CD14-positive monocyte (primary cell): ENCODE measurements at places on chromosomes 13 and 19. TPM values are rescaled to one million over a fixed set of nuclear protein-coding genes. Genes with fewer than 3 reads are reported as not detected.

DNA sequence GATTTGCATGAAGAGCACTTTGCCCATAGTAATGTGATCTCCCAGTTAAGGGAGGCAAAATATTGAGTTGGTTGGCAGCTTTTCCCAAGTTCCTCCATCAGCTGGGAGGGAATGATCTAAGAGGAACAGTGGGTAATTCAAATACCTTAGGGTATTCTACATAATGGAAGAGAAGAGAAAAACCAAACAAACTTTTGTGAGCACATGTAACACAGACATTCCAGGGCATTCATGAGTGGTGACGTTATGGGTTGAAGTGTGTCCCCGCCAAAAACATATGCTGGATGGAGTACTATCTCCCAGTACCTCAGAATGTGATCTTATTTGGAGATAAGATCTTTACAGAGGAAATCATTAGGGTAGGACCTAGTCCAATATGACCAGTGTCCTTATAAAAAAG lies 220.1 kb downstream of the FOXO1 start:
- no peaks in the 10 kb centered on the region for H3K27me3 ChIP-seq
- no peak for DNase-seq
- peaks cover 10% of the 10 kb centered on the region for H3K4me1 ChIP-seq
- H3K36me3 ChIP-seq: no peaks in the 10 kb centered on the region
- H3K4me3 ChIP-seq: no peak overlapping the region
- no peak overlapping the region for H3K27ac ChIP-seq

Gene WDR88
- not detected for polyA plus RNA-seq

GRCh38 chr19:51161867-51162496 lies 19.9 kb downstream of the SIGLEC7 start:
- no peak for DNase-seq
- peaks cover 12% of the 10 kb centered on the region for H3K4me1 ChIP-seq
- H3K4me3 ChIP-seq: no peak overlapping the region
- no peaks in the 10 kb centered on the region for H3K27me3 ChIP-seq

Gene EDDM13
- polyA plus RNA-seq: 0.61 TPM

Gene BCL2L12
- polyA plus RNA-seq: 5.7 TPM

Gene PRODH2
- polyA plus RNA-seq: not detected

DNA sequence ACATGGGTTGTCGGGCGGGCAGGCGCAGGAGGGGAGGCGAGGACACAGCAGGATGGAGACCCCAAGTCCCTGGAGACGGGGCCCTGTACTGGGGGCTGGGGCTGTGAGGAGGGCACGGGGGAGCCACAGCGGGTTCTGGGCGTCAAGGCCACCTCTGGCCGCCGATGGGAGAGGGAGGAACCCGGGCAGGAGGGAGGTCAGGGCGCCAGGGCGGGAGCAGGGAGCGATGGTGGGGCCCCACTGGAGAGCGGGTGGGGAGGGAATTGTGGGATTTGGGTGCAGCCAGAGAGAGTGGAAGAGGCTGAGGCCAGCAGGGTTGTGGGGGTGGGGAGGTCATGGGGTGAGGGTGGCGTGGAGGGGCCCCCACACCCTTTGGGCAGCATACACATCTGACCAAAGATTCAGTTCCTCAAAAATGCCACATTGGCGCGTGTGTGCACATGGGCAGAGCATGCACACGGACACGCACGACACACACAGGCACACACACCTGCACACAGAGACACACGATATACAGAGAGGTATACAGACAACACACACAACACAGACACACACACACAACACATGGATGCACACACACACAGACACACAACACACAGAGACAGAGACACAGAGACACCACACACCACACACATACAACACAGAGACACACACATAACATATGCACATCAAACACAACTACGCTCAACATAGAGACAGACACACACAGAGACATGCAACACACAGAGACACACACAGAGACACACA lies 54.9 kb downstream of the AP1M1 start:
- H3K27ac ChIP-seq: peak overlapping the region; percentile 67
- H3K4me1 ChIP-seq: peaks cover 47% of the 10 kb centered on the region
- no peaks in the 10 kb centered on the region for H3K36me3 ChIP-seq
- no peaks in the 10 kb centered on the region for H3K27me3 ChIP-seq

Gene C2CD4C
- not detected for polyA plus RNA-seq
